ENCODE measurements at places on chromosomes 2 and 18.

DNA sequence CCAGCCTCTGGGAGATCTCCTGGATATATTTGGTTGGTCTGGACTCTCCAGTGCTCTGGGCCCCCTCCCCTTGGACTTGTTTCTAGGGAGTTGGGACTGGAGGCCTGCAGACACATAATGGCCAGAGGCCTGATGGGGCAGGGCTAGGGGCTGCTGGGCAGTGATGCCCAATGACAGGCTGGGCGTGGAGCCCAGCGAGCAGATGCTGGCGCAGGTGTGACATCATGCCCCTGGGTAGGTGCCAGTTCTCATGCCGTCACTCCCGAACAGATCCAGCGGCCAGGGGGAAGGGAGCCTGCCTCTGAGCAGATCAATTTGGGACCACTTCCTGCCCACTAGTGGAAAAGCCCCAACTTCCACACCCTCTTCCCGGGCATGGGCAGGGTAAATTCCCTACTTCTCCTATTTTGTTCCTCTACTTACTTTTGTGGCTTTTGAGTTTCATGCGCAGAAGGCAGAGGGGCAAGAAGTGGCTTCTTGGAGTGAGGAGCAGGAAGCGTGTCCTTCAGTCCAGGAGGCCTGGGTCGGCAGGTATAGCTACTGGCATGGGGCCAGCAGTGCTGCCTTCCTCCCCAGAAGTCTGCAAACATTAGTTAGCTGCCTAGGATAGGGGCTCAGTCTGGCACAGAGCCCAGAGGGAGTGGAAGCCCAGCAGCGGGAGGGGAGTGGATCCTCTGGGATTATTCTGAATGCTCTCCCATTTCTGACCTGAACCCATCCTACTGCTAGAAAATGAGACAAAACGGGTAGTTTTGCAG, 6.1 kb downstream of the MPV17 start:
- DNase-seq: no peak

DNA sequence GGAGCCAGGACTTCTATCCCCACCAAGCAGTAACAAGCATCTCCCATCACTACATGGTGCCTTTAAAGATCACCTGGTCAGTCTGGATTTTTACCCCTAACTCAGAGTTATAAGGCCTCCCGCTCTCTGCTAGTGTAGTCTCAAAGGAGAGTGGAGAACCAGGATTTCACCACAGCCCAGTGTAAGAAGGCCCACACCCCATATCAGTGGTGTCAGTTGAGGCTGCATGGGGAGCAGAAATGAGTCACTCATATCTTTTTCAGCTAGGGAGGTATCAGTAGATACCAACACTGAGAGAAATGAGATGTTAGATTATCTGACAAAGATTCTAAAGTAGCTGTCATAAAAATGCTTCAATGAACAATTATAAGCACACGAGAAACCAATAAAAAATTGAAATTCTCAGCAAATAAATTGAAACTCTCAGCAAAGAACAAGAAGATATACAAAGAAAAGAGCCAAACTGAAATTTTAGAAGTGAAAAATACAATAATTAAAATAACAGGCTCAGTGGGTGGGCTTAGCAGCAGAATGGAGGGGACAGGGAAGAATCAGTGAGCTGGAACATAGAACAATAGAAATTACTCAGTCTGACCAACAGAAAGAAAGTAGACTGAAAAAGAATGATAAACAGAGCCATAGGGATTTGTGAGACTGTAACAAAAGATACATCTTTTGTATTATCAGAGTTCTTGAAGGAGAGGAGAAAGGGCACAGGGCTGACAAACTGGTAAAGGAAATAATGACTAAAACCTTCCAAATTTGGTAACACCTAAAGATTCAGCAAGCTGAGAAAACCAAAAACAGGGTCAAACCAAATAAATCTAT, 257.7 kb downstream of the ANAPC1 start:
- no peak for DNase-seq

- DNase-seq: no peak
Observed at GRCh38 chr2:134540990-134541389, 177.8 kb downstream of the TMEM163 start.

GRCh38 chr2:217899231-217900009, 103.4 kb downstream of the TNS1 start:
- no peak for DNase-seq

GRCh38 chr18:55116863-55117262, 157.6 kb upstream of the CCDC68 start:
- DNase-seq: no peak

GRCh38 chr2:42775810-42776209, 11.9 kb upstream of the OXER1 start:
- no peak for DNase-seq

GRCh38 chr2:99974682-99975375, 167.6 kb downstream of the AFF3 start:
- no peak for DNase-seq

- no peak for DNase-seq
Observed at GRCh38 chr2:102237176-102237575, 50.4 kb downstream of the IL1RL2 start.

- DNase-seq: no peak
Observed at GRCh38 chr2:109516445-109517117, 97.2 kb downstream of the SEPTIN10 start.

DNA sequence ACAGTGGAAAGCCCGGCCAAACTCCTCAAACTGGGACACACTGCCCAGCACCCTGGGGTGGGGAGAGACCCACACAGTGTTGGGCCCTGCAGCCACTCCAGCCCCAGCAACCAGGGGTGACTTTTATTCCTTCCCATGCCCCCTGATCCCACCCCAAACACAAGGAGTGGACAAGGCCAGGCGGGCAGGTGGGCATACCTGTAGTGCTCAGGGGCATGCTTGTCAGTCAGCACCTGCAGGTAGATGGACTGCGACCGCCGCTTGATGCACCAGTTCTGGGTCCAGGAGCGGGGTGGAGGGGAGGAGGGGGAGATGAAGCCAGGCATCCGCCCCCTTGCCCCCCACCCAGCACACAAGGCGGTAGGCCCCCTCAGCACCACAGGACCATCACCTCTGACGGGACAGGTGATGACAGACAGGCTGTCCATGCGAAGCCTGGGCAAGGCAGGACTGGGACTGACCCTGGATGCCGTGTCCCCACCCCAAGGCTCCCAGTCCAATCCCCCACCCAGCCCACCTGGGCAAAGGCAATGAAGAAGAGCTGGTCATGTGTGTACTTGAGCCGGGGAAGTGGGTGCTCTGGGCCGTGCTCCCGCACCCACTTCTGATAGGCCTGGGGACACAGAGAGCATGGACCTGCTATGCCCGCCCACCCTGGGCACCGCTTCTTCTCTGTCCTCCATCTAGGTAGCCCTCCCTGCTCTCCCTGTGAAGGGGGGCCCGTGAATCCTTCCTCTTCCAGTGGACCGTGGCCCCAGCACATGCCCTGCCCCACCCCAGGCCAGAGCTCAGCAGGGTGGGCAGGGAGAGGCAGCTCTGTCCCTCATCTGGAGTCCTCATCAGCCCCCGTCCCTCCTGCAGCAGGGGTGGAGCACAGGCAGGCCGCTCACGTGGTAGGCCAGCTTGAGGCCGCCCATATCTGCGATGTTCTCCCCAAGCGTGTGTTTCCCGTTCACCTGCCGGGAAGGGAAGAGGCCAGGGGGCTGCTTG, 7.1 kb downstream of the ECEL1 start:
- no peak for DNase-seq

DNA sequence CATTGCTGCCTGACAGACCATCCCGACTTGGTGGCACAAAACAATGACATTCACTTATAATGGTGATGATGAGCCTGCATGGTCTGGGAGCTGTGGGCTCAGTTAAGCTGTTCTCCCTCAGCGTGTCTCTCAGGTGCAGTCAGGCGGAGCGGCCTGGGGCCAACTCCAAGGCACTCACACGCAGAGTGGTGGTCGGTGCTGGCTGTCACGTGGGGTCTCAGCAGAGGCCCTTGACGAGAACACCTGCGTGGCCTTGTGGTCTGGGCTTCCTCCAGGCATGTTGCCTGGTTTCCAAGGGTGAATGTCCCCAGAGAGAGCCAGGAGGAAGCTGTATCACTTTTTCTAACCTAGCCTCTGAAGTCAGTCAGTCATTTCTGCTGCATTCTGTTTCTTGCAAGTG, 29.8 kb downstream of the ARMC9 start:
- DNase-seq: no peak

GRCh38 chr2:240182476-240182875, 42.0 kb upstream of the OTOS start:
- no peak for DNase-seq

DNA sequence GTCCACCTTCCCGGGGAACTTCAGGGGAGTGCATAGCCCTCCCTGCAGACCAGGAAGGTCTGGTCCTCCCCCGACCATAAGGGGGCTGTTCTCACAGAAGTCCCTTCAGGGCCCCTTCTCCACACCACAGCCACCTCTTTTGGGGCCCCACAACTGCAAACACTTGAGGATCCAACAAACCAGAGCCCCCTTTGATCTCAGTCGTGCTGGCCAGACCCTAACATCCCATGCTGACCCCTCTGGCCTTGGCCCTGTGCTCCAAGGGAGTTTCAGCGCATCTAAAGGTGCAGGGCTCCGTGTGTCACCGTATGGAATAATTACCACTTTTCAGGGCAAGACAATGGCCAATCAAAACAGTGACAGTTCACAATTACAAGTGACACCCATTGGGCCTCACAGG, 57.7 kb downstream of the ADNP2 start:
- DNase-seq: no peak

- no peak for DNase-seq
Observed at GRCh38 chr2:187593697-187594096, 39.5 kb upstream of the TFPI start.

DNA sequence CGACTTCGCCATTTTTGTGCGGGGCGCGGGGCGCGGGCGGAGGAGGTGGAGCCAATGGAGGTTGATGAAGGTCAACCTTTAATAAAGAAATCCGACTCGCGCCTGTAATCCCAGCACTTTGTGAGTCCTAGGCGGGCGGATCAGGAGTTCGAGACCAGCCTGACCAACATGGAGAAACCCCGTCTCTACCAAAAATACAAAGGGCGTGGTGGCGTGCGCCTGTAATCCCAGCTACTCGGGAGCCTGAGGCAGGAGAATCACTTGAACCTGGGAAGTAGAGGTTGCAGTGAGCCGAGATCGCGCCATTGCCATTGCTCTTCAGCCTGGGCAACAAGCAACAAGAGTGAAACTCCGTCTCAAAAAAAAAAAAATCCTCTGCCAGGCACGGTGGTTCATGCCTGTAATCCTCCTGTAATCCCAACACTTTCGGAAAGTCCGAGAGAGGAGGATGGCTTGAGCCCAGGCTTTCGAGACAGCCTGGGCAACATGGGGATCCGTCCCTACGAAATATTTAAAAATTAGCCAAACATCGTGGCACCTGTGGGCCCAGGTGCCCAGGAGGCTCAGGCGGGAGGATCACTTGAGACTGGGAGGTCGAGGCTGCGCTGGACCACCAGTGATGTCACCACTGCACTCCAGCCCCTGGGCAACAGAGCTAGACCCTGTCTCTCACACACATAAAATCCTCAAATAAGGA, 493 bp upstream of the PREB start:
- no peak for DNase-seq

GRCh38 chr18:27411911-27412310, 226.8 kb upstream of the CHST9 start:
- DNase-seq: no peak

All from brain pericyte (primary cell).